SHP77 treated with DMSO at 0.1 percent for 48 hours (cell line): ENCODE measurements at places on chromosomes 7 and 10.

GRCh38 chr10:115918812-115919211 lies 354.2 kb downstream of the GFRA1 start:
- no peak for DNase-seq

- DNase-seq: no peak
These were observed 170.4 kb downstream of the BMPER start for GRCh38 chr7:34075523-34076370.

DNA sequence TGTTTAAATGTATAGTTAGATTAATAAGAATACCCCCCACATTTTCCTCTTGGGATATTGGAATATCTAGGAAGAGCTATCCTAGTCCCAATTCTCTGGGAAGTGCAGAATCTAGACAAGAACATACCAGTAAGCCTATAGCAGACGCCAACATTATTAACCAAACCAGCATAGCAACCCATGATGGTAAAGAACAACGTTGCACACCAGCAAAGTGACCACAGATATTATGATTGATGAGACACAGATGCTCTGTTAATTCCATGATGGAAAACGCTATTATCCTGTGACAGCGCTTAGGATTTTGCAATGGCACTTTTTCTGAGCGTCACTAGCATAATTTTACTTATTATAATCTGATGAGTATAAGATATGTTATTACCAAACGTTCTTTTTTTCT lies 603.1 kb upstream of the PCDH15 start:
- DNase-seq: no peak

DNA sequence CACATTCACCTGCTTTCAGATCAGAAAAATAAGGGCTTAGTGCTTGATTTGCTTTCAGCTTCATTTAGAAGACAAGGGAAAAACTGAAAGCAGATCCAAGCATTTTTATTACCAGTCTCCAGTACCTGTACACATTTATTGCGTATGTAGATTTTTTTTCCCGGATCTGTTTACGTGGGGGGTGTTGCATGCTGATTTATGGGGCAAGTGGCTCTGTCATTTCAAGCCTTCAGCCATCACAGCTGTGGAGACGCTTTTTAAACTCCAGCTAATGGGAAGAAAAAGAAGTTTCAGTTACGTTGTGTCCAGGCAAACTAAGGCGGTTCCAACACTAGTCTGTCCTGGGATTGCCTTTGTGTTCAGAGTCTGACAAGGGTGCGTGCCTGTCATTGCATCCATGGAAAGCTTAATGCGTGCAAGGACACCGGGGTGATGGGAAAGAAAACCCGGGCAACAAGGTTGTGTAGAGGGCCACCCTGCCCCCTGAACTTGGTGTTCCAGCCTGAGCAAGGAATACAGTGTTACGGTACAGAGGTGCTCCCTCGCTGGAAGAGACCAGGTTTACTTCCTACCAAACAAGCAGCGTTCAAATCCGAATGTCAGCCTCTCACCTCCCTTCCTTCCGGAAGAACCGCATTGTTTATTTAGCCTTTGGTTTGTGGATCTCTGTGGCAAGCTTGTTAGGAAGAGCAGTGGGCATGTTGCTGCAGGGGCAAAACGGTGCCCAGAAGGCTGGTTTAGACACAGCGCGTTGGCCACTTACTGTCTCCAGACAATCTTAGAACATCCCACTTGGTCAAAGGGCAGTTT lies 128.2 kb downstream of the FGFR2 start:
- no peak for DNase-seq

DNA sequence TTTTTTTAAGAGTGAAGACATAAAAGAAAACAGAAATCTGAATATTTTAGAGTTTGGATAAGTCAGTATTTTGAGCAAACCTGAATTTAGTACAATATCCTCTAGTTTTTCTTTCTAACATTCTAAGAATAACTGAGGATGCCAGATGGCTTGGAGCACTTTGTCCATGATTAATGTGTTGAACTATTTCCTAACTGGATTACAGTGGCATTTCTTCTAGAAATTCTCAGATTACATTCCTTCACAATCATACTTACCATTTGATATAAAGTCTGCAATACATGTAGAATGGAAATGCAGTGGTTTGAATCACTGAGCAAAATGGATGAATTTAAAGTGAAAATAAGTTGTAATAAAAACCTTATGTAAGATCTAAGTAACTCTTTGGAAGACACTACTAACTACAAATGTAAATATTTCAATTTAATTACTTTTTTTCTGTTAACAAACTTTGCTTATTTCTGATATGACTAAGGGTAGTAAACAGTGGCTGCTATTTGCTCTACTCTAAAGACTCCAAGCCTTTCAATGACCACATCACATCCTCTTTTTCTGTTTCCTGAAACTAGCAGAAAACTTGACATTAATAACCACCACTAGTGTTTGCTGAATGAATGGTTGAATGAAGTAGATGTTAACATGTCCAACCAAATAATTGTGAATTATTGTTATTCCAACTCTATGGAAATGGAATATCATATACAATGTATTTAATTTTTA lies 102.8 kb downstream of the PRKG1 start:
- DNase-seq: no peak

GRCh38 chr10:15227611-15228372 lies 59.3 kb upstream of the NMT2 start:
- no peak for DNase-seq

DNA sequence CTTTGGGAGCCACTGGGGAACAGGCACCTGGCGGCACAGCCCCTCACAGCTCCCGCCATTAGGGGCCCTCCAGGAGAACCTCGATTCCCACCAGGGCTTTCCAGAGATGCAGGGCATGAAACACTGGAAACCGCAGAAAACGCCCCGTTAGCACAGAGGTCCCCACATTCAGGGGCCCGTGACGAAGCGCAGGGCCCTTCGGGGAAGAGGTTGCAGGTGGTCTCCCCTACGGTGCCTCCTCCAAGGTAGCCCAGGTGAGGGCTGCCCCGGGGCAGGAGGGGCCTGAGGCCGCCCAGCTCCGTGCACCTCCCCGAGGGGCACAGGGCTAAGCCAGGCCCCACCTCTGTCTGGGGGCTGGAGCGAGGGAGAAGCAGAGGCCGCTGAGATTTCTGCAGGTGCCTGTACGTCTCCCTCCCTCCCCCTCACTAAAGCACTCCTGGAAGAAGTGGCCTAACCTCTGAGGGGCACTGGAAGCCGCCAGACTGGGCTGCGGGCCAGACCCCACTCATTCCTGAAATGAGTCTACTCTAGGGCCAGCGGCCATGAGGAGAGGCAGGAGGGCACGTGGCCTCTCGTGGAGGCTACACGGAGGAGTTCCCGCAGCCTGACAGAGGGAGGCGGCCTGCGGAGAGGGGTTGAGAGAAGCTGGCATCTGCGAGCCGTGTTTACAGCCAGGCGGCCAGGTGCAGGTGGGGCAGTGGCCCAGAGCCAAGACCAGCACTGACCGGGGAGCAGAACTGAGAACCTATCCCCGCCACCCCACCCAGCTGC lies 6.9 kb downstream of the PDGFA start:
- DNase-seq: peak; percentile 82

GRCh38 chr10:108632144-108632543 lies 1291.2 kb downstream of the XPNPEP1 start:
- no peak for DNase-seq
